ENCODE measurements at places on chromosomes 13 and 19.
A peak's percentile ranks its signal among the peaks of the same experiment; 100 is the strongest.

DNA sequence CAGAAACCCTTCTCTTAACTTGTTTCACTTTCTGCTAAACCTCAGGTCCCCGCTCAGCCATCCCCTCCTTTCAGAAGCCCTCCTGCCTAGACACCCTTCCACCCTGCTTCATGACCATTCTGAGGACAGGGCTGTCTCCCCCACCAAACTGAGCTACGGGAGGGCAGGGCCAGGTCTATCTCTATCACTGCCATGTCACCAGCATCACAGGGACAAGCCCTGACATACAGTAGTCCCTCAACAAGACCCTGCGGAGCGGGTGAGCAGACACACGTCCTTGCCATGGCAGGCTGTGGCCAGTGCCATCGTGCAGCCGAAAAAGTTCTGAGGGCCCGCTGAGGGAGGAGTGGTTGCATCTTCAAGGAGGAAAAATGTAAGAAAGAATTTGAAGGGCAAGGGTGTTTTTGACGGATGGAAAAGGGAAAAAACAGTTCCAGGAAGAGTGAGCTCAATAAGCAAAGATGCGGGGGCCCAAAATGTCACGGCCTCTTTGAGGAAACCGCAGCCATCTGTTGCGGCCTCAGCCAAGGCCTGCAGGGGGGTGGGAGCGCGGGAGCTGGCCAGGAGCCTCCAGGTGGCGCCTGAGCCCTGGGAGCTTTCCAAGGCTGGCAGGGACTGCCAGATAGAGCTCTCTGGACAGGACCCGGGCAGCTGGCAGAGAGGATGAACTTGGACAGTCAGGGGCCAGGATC is 8.1 kb downstream of the PTGIR start:
- DNase-seq = peak; percentile 35

- DNase-seq = no peak
These were observed 41.4 kb upstream of the FGF14 start for GRCh38 chr13:102443249-102443648.

GRCh38 chr13:48890391-48890790 is 85.3 kb upstream of the FNDC3A start:
- DNase-seq = no peak

DNA sequence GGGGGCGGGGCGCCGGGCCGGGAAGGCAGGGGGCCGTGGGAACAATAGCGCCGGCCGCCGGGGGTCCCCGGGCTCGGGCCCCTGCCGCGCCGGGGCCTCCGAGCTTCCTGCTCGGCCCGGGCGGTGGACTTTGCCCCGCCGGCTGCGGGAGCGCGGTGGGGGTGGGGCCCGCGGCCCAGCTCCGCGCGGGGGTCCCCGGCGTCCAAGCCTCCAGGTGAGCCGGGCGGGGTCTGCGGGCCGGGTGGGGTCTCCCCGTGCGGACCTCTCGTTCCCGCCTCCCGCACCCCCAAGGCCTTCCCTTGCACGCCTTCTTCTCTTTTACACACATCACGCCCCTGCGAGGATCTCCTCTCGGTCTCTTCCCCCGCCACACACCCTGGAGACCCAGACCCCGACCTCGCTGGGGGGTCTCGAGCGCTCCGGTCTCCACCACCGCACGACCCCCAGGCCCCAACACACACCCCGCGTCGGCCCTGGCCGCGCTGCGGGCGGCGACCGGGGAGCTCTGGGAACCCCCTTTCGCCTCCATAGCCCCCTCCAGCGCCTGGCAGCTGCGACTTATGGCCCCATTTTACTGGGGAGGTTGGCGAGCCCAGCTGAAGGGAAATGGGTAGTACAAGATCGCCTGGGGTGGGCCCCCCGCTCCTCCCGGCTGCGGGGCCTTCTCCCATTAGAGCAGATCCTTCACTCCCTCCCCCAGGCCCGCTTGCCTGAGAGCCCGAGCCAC is 711 bp downstream of the CAMSAP3 start:
- no peak for DNase-seq

GRCh38 chr13:44487989-44488388 is 88.1 kb downstream of the TSC22D1 start:
- no peak for DNase-seq

DNA sequence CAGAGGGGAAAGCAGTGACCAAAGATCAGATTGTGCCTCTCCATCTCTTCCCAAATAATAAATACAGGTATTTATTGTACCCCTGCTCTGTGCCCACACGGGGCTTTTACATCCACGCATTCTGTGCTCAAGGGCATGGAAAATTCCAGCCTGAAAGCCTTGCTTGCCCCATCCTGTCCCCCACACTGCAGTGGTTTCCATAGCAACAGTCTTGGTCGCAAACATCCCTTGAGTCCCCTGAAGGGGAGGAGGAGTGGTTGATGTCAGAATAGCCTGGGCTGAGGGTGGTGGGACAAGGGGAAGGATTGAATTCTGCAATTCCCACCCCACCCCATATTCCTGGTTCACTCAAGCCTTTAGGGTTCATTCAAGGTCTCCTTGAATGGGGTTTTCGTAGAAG is 41.0 kb upstream of the USP29 start:
- DNase-seq = no peak

GRCh38 chr13:24502533-24503378 is 9.8 kb downstream of the PARP4 start:
- peak; percentile 14 for DNase-seq
